Activated T-cell treated with anti-CD3 and anti-CD28 coated beads, Interleukin-2, amount 50 U/mL, for 4 hours (primary cell): ENCODE measurements at places on chromosomes 2 and 18.

- no peak for DNase-seq
These were observed 464.2 kb upstream of the UBE2E3 start for GRCh38 chr2:180516232-180516631.

DNA sequence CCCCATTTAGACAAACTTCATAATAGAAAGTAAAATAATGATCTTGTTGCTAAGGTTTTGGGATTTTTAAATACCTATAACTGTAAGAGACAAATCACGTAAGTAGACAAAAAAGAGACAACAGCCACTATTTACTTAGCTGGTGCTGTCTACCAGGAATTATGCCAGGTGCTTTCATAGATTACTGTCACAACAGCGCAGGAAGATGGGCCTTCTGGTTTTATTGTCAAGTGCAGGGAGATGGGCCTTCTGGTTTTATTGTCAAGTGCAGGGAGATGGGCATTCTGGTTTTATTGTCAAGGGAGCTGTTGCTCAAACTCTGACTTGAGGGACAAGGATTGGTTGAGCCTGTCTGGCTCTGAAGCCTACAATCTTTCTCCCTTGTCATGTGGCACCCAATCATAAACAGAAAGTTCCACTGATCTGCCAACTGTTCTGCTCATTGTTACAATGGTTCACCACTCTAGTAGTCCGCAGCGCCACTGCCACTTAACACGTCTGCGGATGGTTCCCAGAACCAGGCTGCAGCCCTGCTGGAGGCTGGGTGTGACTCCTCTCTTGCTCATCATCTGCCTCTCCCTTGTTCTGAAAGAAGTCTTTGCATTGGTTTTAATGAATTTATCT, 95.0 kb downstream of the RNF144A start:
- DNase-seq: no peak

GRCh38 chr2:15425712-15426111, 135.4 kb downstream of the NBAS start:
- no peak for DNase-seq

GRCh38 chr18:37219257-37219656, 346.3 kb downstream of the CELF4 start:
- no peak for DNase-seq

- no peak for DNase-seq
These were observed 4.4 kb downstream of the TGFA start for GRCh38 chr2:70549064-70549710.

DNA sequence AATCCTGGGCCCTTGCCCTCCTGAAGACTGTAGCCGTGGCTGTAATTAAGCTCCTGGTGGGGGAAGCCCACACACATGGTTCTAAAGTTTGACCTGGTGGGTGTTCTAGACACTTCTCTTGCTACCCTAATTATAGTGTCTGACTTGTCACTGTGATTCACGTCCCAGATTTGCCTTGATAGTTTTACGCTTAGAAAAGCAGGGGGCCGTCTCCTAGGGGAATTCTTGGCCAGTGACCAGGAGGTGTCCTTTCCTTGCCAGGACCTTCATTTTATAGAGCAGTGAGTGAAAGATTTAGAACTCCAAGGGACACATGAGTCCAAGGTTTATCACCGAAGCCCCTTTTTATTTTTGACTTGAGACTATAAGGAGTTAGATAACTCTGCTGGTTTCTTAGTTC, 9.0 kb downstream of the TMEM214 start:
- no peak for DNase-seq

DNA sequence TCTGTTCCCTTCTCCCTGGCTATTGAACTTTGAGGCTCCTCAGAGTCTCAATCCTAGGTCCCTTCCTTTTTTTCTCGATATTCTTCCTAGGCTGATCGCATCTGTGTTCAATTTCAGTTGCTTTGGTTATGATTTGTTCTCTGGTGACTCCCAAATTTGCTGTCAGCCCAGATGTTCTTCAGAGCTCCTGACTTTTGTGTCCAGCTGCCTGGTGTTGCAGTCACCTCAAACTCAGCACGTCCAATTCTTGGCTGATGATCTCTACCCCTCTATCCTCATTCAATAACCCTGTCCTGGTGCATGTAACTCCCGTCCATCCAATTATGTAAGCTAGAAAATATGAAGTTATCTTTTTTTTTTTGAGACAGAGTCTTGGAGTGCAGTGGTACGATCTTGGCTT, 31.4 kb downstream of the DIS3L2 start:
- no peak for DNase-seq

DNA sequence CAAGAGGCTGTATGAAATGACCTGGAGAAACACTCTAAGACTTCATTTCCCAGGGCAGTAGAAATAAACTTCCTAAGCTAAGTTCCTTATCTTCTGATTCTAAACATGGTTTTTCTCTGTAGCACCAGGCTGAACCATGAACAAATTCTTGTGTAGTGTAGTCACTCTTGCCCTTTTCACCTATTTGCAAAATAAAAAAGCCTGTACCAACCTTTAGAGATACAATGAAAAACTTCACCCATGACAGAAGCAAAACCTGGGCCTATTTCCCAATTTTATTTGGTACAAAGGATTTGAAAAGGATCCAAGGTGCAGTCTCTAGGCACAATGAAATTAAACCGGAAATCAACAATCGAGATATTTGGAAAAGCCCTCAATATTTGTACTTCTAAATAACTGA, 43.6 kb downstream of the POLR1A start:
- no peak for DNase-seq

DNA sequence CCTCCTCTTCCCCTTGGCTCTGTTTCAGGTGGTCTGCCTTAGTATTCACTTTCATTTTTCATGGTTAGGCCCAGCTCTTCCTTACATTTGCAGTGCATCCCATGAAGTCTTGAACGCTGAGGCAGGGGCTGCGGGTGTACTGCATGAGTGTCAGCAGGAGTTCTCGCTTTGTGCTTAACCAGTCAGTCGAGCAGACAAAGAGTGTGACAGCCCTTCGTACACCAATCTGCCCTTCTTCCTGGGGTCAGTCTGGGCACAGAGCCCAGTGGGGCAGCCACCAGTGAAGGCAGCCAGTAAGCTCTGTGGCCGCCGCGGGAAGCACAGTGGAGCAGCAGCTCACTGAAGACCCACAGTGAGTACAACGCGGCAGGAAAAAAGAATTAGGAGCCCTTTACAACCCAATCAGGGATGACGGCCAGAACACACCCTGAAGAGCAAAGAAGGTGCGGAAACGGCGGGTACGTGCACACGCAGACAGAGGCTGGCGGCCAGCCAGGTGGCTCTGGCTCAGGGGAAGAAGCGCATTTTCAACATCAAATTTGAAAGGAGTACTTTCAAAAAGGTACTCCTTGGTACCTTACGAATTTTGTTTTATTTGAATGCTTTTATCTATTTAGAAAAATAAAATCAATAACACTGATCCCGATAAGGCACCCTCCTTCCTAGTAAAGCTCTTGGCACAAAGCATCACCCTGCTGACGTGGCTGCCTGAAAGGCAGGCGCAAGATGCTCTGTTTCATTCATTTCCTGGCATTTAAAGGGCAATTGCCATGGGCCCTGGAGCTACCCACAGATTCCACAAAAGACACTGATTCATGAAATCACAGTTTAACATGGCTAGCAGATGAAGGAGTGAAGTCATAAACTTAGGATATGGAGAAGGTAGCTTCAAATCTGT, 47.0 kb upstream of the SEMA4C start:
- DNase-seq: no peak

DNA sequence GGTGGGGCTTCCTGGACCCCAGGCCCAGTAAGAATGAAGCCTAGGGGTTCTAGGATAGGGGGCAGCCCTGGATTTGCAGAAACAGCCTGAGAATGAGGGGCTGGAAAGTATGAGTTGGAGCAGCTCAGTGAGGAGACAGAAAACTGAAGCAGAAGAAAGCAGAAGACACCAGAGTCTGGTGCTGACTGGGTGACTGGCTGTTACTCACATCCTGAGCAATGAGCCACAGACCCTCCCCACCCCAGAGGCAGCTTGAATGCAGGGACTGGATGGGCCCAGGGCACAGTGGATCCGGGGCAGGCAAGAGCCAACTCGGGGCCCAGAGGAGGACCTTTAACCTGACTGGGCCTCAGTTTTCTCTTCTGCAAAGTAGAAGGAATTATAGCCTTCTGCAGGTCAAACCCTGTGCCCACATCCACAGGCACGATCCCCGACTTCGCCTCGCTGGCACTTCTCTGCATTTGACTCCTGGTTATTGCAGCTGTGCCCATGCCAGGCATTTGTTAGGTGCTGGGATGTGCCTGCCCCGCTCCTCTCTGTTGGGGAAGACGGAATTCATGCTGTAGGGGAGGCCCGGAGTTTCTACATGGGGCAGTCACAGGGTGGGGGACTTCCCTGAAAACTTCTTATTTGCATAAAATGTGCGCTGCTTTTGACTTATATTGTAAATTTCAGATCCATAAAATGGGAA, 8.5 kb downstream of the STEAP3 start:
- no peak for DNase-seq

- DNase-seq: no peak
These were observed 426.5 kb downstream of the SLC4A3 start for GRCh38 chr2:220053919-220054318.
